ENCODE measurements at places on chromosomes 7 and 10.
A peak's percentile ranks its signal among the peaks of the same experiment; 100 is the strongest.

DNA sequence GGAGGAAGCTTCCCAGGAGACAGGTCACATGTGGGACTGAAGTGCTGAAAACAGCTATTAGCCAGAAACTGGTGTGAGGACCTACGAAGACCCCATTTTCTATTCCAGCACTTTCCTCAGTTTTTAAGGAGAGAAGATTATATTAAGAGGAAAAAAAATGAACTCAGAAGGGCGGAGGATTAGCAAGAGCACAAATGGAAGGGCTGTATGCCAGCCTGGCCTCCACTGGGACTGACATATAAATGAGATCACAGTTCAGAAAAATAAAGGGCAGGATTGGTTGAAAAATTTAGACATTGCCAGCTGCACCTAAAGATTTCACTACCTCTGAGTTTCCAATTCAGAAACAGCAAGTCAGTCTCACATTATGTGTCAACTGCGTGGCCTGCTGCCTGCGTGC, 53.0 kb downstream of the GSDME start:
- no peak for DNase-seq

GRCh38 chr10:12062754-12063482, 5.8 kb upstream of the DHTKD1 start:
- DNase-seq, result no peak

DNA sequence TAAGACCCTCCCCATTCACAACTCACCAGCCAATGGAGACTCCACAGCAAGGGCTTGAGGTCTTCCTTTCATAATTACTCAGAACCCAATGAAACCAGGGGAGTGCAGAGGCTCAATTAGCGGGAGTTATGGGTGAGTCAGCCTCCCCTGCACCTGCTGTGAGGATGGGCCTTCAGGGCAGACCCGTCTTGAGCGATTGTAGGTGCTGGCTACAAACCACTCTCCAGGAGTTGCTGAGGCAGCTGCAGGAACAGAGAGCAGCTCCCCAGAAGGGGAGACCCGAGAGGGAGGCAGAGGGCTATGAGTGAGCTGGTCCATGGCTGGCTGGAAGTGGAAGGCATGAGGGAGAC, 58.5 kb upstream of the SORCS3 start:
- no peak for DNase-seq

DNA sequence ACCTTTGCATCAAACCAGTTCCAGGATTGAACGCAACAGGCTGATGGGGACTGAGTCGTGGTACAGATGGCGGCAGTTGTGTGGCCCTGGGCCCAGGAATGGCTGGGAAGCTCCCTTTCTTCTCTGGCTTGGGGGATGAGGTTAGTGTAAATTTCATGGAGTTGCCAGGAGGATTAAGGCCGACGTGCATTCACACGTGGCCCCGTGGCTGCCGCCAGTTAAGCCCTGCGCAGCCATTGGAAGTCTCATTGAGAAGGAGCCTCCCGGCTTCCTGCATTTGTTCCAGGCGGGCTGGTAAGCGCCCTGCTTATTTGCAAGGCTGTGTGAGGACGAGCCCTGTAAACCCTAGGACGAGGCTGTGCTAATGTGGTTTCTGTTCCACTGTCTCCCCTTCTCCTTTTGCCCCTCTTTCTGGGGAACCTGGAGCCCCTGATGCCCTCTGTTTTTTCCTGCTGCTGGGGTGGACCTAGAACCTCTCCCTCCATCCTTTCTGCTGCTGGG, 174.7 kb upstream of the TNRC18 start:
- DNase-seq, result no peak

DNA sequence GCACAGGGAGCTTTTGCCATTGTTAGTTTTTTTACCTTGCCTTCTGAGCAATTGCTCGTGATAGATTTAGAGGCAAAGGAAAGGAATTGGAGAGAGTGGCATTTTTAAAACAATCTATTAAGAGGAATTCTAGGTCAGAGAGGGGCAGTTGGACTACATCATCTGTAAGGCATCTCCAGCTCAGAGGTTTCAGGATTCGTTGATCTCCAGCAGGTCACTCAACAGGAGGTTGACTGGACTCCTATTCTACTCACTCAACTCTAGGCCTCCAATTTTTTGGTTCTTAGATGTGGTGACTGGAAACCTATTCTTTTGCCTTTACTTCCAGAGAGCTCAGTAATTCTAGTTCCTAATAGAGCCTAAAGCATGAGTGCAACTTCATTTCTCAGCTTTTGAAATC, 42.8 kb downstream of the TBXAS1 start:
- DNase-seq, result no peak

DNA sequence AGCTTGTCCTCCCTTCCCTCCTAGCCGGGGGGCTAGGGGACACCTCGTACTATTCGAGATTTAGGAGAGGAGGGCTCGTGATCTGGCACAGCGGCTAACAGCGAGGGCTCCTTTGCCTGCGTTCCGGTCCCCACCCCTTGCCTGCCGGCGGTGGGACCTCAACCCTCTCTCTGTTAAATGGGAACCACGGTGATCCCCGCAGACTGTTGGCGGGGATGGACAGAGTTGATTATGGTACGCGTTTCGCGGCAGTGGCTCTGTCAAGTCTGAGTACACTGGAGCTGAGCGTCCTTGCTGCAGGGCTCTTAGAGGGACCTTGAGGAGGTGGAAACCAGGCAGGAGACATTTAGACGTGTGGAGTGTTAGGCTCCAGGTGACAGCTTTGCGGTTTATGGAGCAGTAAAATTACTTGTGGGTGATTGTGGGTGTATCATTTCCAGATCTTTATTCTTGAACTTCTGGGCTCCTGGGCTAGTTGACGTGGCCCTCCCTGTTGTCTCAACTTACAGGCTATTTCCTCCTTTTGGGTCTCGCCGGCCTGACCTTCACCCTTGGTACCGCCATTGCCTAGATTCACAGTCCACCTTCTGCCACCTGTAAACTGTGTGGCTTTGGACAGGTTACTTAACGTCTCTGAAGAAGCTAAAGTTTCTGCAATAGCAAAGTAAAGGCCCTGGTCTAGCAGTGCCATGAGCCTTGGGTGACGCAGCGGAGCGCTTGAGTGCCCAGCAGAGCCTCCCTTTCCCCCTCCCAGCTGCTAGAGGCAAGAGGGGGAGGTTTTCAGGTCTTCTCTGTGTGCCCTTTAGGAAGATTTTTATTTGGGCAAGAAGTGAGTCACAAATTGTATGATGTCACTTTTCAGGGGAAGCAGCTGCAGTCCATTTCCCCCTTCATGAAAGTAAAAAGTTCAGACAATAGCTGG, 739 bp downstream of the CASP7 start:
- no peak for DNase-seq

- no peak for DNase-seq
Observed at GRCh38 chr7:139033346-139034114, 2.3 kb downstream of the ZC3HAV1L start.

DNA sequence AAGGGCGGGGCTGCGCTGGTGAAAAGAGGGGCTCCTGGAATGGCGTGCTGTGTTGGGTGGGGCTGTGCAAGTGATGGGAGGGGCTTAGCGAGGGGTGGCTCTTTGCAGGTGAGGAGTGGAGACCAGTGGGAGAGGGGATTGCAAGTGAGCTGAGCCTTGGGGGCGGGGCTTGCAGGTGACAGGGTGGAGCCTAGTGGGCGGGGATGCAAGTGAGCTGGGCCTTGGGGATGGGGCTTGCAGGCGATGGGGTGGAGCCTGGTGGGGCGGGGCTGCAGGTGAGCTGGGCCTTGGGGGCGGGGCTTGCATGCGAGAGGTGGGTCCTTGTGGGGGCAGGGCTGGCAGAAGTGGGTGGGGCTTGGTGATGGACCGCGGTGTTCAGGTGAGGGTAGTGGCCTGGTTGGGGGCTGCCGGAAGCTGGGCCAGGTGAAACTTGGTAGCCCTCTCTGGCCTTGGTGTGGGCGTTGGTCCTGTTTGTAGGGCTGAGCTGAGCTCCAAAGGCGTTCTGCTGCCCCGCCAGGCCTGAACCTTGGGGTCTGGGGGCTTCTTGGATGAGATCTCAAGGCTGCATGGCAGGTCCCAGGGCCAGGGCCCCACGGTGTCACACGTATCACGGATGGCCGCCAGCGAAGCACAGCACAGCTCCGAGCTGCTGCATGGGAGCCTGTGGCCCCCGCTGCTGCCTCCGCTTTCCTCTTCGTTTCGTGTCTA, 743 bp upstream of the PITRM1 start:
- peak; percentile 84 for DNase-seq

DNA sequence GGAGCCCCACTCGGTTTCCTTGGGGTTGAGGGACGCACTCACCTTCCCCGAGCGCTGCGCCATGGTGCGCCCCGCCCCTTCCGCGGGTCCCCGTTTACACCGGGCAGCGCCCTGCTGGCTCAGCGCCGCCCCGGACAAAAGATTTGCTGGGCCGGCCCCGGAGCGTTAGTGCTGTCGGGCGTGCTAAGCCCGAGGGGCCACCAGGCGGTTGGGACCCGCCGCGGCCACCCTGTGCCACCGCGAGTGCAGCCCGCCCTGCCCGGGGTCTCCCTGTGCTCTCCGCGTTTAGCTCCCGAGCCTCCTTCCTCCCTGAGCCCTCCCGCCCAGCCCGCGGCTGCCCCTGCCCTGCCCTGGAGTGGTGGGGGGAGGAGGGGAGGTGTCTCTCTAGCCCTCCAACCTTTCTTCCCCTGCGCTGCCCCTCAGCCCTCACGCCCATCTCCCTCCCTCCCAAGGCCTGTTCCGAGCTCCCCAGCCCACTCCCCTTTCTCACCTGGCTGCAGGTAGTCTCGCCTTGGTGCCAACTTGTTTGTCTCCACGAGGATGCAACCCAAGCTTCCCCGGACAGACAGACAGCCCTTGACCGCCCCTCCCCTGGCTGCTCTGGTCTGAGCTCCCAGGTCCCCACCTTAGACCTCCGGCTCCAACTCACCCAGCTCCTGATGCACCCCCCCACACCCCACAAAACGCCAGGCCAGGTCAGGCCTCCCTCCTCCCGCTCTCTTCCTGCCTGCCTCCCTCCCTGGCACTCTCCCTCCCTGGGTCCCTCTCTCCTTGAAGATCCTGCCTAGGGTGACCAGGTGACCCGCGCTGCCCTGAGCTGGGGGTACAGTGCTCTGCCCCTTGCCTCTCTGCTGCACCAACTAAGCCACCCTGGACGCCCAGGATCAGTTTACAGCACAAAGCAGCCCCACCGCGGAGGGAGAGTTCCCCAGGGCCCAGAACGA, at the start of gene CRYGN:
TSS of gene CRYGN (minus strand) at position 287 of the 944 bp plus-strand sequence. CDS start at position 63, 224 bp downstream.
- no peak for DNase-seq

GRCh38 chr7:158525648-158526484, 61.8 kb downstream of the PTPRN2 start:
- DNase-seq, result no peak

DNA sequence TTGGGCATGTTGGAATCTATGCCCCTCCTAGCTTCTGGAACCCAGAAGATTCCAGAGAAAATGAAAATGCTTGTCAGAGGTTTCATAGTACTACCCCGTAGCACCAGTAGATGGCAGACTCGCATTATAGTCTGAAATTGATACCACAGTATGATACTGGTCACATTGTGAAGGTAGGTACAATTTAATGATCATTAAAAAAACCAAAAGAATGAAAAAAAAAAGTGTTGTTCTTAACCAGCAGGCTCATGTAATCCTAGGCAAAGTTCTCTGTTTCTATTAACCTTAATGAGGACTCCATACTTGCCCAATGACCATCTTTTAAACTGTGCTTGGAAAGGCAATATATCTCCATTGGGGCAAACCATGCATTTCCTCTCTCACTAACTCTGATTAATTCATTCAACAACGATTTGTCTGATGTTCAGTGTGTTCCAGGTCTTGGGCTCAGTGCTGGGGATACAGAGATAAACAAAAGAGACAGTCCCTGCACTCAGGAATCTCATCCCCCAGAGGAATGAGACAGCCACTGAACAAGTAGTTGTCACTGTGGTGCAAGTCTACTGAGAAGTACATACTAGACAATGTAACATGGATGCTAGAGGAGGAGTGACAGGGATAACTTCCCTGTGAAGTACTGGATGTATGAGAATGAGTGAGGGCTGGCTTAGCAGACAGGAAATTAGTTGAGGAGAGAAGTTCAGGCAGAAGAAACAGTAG, 223.5 kb upstream of the PHYHIPL start:
- no peak for DNase-seq

DNA sequence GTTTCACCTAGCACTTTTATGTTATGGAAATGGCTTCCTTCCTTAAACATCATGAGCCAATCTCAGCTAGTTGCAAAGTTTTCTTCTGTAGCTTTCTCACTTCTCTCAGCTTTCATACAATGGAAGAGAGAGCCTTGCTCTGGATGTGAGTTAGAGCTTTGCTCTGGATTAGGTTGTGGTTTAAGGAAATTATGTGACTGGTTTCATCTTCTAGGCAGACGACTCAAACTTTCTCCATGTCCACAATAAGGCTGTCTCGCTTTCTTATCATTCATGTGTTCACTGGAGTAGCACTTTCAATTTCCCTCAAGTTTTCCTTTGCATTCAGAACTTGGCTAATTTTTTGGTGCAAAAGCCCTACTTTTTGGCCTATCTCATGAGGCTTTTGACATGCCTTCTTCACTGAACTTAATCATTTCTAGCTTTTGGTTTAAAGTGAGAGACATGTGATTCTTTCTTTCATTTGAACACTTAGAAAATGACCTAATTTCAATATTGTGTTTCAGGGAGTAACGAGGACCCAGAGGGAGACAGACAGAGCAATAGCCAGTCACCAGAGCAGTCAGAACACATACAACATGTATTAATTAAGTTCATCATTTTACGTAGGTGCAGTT, 49.8 kb downstream of the CNOT4 start:
- DNase-seq, result no peak

DNA sequence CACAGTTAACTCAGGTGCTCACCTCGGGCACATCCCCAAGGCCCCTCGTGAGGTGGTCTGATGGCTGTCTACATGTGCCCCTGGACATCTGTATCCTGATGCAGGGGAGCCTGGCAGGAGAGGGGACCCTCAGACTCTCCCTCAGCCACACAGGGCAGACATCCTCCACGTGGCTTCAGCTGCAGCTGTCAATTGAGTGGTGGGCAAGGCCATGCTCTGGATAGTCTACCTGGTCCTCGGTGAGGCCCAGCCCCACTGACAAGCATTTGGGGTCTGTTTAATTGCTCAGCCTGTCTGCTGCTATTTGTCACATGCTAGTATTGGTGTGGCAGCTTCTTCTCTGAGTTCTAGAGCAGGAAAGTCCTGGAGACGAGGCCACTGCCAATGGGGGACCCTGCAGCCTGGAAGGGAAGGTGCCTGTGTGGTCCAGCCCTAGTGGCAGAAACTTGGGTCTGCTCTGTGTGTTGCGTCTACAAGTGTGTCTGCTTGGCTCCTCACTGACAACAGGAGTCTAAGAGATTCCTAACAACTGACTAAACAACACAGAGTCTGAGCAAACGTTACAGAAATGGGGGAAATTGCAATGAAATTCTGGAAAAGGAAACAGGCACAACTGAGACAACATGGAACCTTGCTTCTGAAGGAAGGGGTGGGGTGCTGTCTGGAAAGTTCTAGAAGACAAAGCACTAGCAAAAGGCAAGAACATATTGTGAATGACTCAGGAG, 59.3 kb upstream of the IGFBP3 start:
- DNase-seq, result no peak

DNA sequence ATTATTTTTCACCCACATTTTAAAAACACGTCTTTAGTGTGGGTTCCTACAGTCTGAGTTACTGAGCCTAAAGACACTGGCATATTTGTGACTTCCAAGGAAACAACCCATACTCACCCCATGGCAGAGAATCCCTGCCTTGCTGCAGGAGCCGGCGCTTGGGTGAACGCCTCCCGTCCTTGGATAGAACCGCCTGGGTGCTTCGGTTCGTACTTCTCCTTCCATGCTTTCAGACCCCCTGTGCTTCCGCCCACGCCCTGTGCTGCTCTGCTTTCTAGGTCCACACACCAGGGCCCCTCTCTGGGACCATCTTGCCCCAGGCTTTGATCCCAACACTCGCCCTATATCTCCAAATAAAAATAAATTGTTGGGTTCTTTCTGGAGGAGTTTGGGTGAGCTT, 125.8 kb downstream of the PTPRN2 start:
- no peak for DNase-seq

- no peak for DNase-seq
Observed at GRCh38 chr10:86205306-86206239, 161.0 kb downstream of the GRID1 start.

GRCh38 chr7:34327681-34328080, 330.3 kb upstream of the NPSR1 start:
- no peak for DNase-seq

All from posterior cingulate gyrus (tissue), 11 donors.